ENCODE measurements at places on chromosomes 6 and 20. TPM values are rescaled to one million over a fixed set of nuclear protein-coding genes. Genes with fewer than 3 reads are reported as not detected.
A peak's percentile ranks its signal among the peaks of the same experiment; 100 is the strongest.

TBXT gene
- total RNA-seq, result not detected

- peak; percentile 48 for DNase-seq
Measured at GRCh38 chr20:22684763-22685443, 100.5 kb upstream of the FOXA2 start.

DNA sequence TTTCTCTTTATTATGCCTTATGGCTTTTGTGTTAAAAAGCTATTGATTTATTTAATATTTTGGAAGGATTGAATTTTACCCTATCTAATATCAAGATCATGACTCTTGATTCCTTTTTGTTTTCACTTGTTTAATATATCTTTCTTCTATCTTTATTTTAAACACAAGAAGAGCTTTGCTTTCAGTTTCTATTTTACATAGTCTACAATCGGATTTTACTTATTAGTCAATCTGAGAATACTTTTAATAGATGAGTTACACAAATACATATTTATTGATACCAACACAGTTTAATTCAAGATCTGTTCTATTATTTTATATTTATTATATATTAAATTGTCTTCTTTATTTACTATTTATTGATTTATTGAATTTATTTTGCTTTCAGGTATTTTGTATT, 218.8 kb downstream of the ESR1 start:
- DNase-seq, result peak; percentile 6

- no peak for DNase-seq
Measured at GRCh38 chr6:70864401-70864800, 92.5 kb downstream of the B3GAT2 start.

- DNase-seq, result no peak
Measured at GRCh38 chr20:44360221-44360620, 4.7 kb downstream of the HNF4A start.

DNA sequence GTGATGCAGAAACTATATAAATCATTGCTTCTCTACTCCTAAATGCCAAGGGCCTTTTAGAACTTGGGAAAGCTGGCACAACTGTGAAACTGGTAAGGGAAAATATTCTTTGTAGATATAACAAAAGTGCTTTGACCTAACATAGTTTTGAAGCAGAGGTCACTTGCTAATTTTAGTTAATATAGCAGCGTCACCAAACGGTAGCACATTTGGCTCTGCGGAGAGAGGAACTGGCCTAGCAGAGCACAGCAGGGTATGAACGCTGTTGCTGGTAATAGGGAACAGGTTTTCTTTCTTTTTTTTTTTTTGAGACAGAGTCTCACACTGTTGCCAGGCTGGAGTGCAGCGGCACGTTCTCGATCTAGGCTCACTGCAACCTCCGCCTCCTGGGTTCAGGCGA, 67.4 kb downstream of the ECT2L start:
- no peak for DNase-seq

PHIP gene
- 17.8 TPM for total RNA-seq

- DNase-seq, result peak; percentile 77
Measured at GRCh38 chr6:37127961-37128862, 41.7 kb upstream of the PIM1 start.

DNA sequence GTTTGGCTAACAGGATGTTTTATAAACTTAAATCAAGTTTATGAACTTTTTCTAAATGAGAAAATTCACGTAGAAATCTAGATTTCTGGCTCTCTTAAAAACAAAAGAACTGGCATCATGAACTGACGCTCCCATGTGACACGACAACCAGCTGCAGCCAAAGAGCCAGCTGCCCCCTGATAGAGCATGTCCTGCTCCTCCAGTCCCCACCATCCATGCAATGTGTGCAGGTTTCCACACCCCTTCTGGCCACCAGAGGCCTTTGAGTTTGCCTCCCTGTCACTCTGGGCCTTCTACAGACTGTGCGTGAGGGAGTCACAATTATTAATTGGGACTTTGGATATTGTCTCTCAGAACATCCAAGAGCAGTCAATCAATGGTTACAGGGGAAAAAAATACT, 1.6 kb upstream of the GPLD1 start:
- DNase-seq, result no peak

- no peak for DNase-seq
Measured at GRCh38 chr6:169986848-169987498, 235.6 kb downstream of the ERMARD start.

PACRG gene
- total RNA-seq, result not detected

GRCh38 chr6:153511896-153512496, 380.9 kb upstream of the RGS17 start:
- DNase-seq, result peak; percentile 47

DNA sequence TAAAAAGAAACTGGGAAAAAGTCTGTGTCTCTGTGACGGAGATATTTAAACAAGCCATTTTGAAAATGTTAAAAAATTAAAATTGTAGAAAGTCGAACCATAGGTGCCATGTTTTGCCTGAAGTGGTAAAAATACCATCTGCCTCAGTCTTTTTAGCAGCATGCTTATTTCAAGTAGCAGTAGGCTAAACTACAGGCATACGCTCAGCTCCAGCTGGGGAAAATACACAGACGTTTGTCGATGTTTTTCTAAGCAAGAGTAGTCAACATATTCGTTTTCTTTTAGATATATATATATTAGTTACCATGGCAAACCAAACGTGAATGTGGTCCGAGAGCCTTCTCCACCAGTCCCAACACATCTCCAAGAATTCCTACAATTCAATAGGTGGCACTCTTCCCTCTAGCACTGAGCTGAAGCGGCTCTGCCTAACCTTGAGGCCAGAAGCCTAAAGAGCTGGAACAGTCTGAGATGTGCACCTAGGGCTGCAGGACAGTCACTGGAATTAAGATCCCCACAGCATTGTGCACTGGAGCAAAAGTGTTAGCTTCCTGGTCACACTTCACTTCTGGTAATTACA, 70.2 kb upstream of the BEND3 start:
- DNase-seq, result peak; percentile 22

- DNase-seq, result no peak
Measured at GRCh38 chr6:167276772-167277533, 14.2 kb upstream of the UNC93A start.

- DNase-seq, result no peak
Measured at GRCh38 chr20:34510575-34510974, 5.6 kb upstream of the DYNLRB1 start.

TBX18 gene
- not detected for total RNA-seq

CEP85L gene
- 5.7 TPM for total RNA-seq

TFAP2A gene
- 26.6 TPM for total RNA-seq

GRCh38 chr6:39085129-39085797, 29.7 kb downstream of the SAYSD1 start:
- DNase-seq, result no peak

GRCh38 chr6:21501021-21501354, 92.6 kb upstream of the SOX4 start:
- no peak for DNase-seq

NRN1 gene
- total RNA-seq, result 105 TPM

- DNase-seq, result no peak
Measured at GRCh38 chr6:53056273-53056672, 8.9 kb upstream of the FBXO9 start.

FAM209A gene
- not detected for total RNA-seq

DNA sequence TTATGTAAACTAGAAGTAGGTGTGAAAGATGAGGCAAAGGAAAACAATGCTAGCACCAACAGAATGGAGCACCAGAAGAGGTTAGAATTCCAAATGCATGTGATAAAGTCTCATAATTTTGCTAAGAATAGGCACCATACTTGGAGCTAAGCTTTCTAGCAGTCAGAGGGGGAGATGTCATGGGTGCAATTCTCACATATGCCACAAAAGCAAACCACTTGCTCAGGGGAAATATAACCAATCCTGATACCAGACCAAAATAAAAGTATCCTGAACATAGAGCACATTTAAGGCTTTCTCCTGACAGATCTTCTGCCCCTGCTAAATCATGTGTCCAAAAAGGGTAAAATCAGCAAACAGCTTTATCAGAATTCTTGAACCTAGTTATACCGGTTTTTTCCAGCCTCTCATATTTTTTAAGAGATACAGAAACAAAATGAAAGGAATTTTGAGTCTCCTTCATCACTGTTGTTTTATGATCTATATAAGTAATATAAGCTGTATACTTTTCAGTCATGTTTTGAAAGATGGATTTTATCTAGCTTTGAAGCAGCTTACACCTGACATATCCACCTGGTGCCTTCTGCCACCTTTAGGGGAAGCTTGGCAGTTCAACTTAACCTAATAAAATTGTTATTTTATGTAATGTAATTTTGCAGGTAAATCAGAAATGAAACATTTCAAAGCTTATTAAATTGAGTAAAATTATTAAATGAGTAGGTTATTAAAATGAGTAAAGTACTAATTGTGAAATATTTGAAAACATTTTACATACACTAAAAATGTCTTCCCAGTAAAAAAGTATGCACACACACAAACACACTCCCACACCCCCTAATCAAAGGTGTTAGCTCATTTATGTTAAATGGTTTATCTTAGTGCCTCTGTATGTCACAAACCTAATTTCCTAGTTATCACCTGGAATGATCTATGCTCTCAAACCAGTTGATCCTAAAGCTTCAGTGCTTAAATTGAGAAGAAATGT, 2.8 kb downstream of the SPO11 start:
- no peak for DNase-seq

PCIF1 gene
- total RNA-seq, result 11.1 TPM

DNA sequence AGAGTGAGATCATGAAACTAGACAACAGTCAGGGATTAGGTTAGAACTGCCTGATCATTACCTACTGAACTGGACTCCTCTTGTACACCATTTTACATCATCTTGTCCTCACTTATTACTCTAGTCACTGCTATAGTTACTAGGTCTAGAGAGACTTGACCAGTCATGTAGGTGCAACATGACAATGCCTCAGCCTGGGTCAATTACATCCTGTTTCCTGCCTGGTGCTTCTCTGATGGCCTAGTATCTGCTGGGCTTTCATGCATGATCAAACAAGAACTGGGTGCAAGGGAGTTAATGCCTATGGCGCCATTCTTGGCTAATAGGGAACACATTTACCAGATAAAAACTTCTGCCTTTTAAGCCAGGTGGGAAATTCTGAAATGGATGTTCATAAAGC, 39.2 kb upstream of the MMS22L start:
- DNase-seq, result no peak

DNA sequence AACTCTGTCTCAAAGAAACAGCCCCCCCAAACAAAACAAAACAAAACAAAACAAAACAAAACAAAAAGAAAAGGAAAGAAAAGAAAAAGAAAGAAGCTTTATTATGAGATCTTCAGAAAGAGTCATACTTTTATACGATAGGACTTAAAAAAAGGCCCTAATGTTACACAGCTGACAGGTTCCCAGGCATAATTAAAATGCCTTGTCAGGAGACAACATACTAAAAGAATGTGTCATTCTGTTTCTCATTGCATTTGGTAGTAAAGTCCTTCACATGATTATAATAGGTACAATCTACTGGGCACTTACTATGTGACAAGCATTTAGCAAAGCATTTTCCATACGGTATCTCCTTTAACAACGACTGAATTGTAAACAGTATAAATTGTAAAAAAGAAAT, 36.4 kb upstream of the RPN2 start:
- DNase-seq, result peak; percentile 70

GRCh38 chr6:95133578-95133977, 443.8 kb upstream of the MANEA start:
- no peak for DNase-seq

DNA sequence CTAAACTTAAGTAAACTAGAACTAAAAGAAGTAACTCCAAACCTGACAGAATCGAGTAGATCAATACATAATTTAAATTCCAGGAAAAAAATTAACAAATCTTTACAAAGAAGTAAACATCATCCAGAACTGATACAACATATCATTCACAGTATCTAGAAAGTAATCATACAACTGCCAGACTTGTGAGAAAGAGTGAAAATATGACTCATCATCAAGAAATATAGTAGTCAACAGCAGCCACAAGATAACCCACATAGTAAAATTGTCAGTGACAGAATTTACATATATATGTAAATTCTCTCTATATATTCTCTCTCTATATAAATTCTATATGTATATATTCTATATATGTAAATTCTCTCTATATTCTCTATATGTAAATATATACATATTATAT, 242.8 kb upstream of the RGS17 start:
- no peak for DNase-seq

DNA sequence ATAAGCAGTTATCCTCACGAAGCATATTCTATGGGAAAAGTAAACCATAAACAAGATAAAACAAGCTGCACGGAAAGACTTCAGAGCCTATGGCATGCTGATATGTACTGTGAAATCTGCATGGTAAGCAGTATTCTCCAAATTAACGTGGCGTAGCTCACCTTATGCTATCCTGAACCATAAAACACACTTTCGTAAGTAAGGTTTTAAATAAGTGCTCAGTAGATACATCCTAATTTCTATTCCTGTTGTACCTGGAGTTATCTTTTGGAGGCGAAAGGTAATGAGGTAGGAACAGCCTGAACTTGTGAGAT, 208.7 kb downstream of the GMDS start:
- DNase-seq, result no peak

DNA sequence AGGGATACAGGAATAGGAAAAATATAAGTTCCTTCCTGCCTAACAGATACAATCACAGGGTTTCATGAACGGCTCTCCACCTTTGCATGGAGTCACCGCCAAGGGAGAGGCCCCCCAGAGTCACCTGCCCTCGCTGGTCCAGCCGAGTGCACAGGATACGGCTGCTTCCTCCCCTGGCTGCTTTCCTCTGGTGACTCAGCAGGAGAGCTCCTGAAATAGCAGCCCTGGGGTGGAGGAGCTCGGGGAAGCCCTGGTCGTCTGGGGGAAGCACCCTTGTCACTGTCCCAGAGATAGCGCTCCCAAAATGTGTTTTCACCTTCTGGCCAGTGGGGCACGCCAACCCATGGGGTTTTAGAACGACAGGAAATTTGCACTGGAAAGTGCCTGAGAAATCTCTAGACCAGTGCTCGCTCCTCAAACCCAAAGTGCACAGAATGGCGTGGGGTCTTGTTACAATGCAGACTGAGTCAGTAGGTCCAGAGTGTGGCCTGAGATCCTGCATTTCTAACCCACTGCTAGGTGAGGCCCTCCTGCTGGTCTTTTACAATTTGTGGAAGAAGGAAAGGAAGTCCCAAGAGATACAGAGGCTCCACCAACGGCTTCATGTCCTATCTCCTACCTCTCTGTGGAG, 35.9 kb upstream of the FAM50B start:
- peak; percentile 78 for DNase-seq

DNA sequence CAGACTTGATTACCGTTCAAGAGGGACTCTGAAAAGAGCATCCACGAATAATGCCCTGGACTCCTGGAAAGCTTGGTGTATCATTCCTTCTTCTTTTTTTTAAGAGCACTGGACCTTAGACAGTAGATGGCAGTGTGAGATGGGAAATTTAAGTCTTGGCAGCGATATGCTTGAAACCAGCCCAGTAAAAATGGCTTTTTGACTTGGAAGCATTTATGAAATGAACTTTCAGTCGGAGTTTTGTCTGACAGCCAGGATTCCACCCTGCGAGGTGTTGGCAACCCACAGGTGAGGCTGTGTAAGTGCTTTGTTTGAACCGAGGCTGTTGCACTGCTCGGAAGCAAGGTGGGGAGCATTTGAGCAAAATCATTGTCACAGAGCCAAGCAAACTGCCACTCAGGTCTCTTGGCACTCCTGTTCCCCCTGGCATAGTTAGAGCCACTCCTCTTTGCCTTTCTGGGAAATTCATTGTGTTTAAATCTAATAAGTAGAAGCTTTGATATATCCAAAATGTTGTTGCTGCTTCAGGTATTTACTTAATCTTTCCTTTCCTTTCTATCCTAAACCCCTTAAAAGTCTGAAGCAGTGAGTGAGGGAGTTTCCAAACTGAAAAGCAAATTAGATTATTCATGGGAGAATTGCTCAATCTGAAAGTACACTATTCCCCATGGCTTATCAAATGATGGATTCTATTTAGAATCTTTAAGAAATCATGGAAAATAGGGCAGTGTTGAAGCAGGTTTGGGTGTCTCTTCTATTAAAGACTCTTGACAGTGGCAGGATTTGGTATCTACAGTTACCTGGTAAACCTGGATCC, 272.8 kb upstream of the SLC35B3 start:
- peak; percentile 62 for DNase-seq

- DNase-seq, result no peak
Measured at GRCh38 chr6:73050706-73051105, 174.6 kb downstream of the KHDC1L start.

All from M059J (cell line).